T-helper 1 cell (primary cell): ENCODE measurements at places on chromosomes 5 and 9.

DNA sequence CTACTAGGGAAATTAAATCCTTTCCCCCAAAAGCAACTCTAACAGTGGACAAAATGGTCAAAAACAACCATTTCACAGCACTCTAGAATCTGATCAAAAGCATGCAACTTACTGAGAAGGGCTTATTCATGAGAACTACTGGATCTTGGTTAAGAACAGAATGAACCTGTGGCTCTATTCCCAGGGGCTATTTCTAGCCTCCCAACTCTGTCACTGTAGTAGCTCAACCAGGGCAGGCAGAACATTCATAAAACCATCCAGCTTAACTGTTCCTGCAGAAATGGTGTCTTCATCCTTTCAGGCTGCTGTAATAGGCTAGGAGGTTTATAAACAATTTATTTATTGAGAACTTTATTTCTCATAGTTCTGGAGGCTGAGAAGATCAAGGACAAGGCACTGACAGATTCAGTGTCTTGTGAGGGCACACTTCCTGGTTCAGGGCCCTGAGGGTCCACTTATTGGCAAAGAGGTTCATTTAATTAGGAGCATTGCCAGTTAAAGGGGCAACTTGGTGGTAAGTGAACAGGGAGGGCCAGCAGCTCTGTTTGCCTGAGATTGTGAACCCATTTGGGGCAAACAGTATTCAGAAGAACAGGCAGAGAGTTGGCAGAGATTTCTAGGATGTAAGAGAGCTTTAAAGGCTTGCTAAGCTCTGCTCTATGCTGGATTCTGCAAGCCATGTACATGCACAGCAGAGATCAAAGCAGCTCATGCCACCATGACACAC is 238.5 kb upstream of the FBXL7 start:
- no peak for DNase-seq

DNA sequence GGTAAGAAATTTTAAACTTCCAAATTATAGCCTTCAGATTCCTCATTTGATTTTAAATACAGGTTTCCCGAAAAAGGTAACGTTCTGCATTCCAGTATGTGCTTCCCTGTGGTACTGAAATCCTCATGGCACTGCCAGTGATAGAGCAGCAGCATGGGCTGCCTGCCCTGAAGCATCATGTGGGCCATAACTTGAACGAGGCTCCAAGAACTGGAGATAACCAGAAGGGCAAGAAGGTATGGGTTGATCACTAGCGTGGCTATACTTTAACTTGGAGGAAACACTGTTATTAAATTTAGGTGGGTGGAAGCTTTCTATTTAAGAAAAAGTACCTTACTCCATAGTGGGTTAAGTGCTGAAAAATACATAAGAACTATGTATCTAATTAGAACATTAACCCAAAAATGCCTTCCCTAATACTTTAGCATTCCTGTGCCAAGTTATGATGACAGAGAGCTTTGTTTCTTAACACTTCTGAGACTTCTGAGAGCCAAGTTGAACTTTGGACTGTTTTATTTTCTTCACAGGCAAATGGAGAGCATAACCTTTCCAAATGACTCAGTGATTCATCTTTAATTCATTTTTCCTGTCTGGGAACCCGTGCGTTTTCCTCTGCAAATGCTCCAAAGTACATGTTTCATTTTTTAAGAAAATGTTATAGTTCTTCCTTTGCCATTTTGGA is 191.5 kb upstream of the GNA14 start:
- no peak for DNase-seq

DNA sequence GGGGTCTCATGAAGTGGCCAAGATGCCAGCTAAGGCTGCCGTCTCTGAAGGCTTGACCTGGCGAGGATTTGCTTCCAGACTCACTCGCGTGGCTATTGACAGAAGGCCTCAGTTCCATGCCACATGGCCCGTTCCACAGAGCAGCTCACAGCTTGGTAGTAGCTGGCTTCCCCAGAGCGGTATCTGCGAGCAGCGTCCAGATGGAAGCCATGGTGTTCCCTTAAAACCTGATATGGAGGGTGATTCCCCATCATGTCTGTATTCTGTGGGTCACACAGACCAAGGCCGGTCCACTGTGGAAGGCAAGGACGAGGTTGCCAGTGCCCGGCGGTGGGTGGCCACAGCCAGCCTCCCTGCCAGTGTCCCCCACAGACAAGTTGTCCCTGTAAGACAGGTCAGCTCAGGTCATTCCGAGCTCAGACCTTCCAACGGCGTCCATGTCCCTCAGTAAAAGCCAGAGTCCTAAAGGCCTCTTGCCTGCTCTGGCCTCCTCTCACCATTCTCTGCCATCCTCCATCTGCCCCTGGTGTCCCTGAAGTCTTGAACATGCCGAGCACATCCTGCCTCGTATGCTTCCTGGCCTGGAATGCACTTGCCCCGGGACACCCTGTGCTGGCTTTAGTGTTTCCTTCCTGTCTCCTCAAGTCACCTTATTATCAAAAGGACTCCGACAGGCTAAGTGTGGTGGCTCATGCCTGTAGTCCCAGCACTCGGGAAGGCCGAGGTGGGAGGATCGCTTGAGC is 61.3 kb upstream of the LRRTM2 start:
- DNase-seq, result no peak

DNA sequence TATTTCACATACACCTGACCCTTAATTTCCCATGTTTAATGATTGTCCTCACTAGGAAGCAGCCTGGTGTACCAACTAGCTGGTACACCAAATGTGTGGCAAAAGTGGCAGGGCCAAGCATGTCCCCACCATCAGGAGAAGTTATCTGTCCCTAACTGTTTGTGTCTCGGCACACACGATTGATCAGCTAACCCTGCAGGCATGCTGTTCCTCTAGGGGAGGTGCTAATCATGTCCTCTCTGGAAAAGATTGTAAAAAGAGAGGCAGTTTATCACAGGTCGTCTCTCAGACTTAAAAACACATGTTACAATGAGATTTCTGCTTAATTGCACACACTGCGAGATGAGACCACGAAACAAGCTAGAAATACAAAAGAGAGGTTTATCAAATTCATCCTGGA is 342.7 kb downstream of the DIRAS2 start:
- DNase-seq, result no peak

GRCh38 chr5:148719605-148720004 is 65.3 kb upstream of the HTR4 start:
- no peak for DNase-seq

DNA sequence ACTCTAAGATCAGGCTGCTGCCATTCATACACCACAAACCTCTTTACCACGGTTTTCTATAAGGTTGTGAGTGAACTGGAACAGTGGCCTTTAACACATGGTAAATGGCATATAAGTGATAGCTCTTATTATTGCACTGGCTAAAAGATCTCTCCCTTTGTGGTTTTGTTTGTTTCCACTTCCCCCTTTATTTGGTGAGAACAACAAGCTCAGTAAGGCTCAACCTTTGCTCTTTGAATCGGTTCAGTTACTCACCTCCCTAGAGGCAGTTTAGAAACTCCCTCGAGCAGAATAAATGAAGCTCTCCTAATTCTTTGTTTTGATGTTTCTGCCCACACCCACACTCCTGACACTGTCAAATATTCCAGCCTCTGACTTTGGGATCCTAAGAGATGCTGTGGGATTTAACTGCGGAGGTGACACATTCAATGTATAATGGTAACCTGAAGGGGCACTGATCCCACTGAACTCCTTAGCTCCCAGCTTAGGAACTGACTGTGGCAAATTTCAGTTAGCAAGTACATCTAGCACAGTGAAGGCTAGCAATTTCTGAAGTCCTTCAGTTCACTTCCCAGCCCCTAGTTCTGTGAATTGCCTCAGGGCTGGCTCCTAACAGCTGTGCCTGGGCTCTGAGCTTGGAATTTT is 22.5 kb upstream of the RAD23B start:
- DNase-seq, result no peak

DNA sequence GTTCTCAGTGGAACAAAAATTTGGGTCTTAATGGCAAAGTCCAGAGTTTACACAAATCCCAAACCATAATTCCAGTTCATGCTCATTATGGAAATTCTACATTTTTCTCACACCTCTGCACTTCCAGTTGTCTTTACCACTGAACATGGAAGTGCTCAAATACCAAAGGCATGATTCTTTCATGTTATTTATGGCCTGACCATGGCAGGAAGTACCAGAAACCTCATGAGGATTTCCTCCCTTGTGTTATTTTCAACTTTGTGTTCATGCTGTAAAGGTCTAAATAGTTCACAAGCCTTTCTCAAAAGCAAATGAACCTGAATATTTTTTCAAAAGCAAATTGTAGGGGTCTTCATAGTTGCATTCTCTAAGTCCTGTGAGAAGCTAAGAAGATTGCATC is 82.0 kb upstream of the ITGA1 start:
- peak; percentile 20 for DNase-seq

DNA sequence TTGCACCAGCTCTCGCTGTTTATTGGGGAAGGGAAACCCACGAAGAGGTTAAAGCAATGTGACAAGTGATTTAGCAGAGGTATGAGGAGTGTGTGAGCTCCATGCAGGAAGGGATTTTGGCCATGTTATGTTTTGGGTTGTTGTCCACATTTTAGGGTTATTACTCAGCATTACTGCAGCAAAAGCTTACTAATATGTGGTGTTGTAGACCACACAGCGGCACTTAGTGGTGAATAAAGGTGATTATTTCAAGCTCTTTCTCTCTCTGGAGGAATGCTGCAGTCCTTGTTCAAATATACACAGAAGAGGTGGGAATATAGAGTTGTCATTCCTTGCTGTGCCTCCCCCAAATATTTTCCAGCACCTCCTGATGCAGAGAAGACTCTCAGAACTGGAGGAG is 29.7 kb upstream of the AKNA start:
- DNase-seq, result no peak

GRCh38 chr5:78640662-78641474 is 7.7 kb downstream of the LHFPL2 start:
- DNase-seq, result no peak

DNA sequence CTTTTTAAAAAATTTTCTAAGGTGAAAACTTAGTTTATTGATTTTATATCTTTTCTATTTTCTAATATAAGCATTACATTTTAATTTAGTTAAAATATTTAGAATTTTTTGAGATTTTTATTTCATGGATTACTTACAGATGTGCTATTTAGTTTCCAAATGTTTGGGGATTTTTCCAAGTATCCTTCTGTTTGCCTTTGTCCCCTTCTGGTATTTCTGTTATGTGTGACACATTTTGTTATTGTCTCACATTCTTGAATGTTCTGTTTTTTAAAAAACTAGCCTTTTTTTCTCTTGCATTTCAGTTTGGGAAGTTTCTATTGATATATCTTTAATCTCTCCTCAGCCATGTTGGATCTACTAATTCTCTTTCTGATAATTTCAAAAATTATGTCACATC is 234.9 kb downstream of the FAM170A start:
- no peak for DNase-seq

- DNase-seq, result no peak
Measured at GRCh38 chr5:68405784-68406743, 190.5 kb downstream of the PIK3R1 start.

DNA sequence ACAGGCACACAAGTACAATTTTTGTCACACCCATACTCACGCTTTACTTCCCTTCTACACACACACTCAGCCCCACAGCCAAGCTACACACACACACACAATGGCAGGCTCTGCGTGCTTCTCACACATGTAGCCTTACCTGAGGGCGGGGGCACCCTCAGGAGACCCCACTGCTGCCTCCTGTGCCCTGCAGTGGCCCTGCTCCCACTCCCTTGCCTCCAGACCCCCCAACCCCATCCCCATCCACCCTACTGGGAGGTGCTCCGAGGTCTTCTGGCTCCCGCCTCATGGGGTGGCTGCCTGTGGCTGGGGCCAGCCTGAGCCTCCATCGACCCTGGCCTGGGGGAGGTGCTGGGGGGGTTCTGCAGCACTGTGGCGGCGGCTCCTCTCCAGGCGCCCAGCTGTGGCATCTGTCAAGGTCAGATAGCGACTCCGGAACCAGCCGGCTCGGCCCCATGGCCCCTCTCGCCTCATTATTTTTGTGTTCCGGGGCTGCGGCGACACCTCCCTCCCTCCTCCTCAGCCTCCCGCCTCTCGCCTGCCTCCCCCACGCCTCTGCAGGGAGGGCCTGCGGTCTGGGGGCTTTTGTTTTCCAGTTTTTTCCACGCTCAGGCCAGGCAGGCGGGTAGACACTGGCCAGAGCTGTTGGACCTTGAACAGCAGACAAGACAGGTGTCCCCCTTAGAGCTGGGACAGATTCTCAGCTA is 21.7 kb downstream of the CXXC5 start:
- no peak for DNase-seq

DNA sequence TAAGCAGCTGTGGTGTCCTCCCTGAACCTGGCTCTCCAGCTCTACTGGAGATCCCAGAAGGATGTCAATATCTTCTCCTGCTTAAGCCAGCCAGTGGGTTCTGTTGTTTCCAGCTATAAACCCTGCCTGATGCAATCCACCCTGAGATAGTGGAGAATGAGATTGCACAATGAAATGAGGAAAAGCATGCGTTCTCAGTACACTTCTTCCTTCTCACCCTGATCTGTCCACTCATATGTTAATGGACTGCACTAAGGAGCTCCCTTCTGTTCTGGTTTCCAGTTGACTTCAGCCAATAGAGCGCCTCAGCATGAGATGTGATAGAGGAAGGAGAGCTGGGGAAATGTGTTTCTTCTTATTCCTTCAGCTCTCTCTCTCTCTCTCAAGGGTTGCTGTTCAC is 40.0 kb upstream of the CDH6 start:
- DNase-seq, result no peak

GRCh38 chr5:58641533-58641932 is 58.7 kb downstream of the RAB3C start:
- DNase-seq, result no peak

- no peak for DNase-seq
Measured at GRCh38 chr5:35404701-35405100, 174.4 kb upstream of the PRLR start.

GRCh38 chr9:38311382-38312270 is 80.9 kb upstream of the ALDH1B1 start:
- DNase-seq, result no peak

DNA sequence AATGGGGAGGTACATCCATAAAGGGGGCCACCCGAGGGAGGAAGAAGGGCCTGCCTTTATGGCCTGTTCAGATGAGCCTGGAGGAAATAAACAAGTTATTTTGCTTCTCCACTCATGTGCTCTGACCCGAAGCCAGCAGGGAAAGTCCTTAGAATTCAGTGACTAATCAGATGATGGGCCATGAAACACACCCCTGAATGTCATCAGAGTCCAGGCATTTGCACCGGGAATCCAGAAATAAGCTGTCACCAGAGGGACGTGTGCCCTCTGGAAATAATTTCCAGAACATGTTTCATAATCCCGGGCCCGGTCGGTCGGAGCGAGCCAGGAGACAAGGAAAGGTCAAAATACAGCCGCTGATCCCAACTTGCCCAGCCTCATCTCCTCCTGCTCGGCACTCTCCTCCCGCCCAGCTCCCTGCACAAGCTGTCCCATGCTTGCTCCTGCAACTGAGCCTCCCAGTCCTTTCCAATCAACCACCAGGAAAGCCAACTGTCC is 73.6 kb upstream of the ZNF622 start:
- DNase-seq, result no peak

- DNase-seq, result no peak
Measured at GRCh38 chr9:8221462-8221861, 421.9 kb upstream of the DMAC1 start.

GRCh38 chr5:96142786-96143434 is 181.3 kb upstream of the ELL2 start:
- no peak for DNase-seq

GRCh38 chr9:14926941-14927624 is 16.9 kb upstream of the FREM1 start:
- no peak for DNase-seq
